Stimulated activated CD4-positive, alpha-beta T cell treated with anti-CD3 and anti-CD28 coated beads, Interleukin-15, amount 100 ng/mL, for 1 hour (primary cell): ENCODE measurements at places on chromosomes 3 and 15.

DNA sequence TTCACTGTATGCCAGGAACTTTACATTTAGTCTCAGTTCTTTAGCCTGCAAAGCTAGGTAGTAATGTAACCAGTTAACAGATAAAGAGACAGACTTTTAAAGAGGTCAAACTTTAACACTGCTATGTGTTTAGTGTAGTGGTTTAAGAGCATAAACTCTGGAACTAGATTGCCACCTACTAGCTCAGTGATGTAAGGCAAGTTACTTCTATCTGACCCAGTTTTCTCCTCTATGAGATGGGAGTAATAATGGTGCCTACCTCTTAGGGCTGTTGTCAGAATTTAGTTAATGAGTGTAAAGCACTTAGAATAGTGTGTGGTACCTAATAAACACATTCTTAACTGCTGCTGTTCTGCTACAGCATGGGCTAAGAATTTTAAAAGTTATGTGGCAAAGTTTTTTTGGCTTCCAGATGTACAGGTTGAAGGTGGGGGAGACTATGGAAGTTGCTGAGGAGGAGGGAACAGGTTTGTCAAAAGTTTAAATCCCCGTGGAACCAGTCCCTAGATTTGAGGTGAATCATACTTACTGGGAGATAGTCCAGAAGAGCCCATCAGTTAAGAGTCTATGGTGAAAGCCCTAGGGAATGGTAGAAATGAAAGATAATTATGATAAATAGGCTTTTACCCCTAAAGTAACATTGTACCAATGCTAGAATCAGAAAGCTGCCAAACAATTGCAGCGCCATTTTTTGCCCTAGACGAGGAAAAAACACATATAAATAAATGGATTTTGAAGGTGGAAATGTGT lies 13.9 kb downstream of the TSC22D2 start:
- DNase-seq: no peak

GRCh38 chr3:74267588-74268184 lies 346.8 kb downstream of the CNTN3 start:
- no peak for DNase-seq

GRCh38 chr3:67484085-67484484 lies 170.3 kb downstream of the SUCLG2 start:
- no peak for DNase-seq

DNA sequence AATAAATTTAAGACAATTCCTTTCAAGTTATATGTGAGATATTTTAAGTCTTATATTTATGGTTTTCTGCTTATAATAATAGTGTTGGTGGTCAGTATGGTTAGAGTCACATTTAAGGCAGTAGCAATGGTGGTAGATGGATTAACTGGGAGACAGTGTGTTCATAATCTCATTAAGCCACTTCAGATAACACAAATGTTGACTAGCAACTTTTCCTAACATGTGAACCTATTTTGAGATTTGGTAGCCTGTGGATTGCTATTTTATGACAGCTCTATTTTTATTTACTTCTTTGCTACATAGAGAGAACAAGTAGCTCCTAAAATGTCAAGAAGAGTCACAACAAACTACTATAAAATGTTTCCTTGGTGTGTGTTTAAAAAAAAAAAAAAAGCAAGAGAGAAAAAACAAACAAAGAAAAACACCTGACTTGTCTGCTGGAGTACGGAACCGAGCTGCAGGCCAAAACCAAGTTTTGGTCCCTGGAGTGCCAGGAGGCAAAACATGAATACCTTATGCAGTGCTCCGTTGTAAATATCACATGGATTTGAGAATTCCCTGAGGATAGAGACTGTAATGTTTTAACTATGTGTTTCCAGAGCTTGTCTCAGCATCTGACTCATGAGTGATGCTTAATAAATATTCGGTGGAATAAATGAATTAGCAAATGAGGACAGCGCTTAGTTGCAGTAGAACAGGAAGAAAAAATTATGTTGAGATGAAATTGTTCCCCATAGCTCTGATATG lies 457.1 kb upstream of the ROBO2 start:
- DNase-seq: no peak

GRCh38 chr15:73873889-73874511 lies 636 bp downstream of the TBC1D21 start:
- DNase-seq: no peak

DNA sequence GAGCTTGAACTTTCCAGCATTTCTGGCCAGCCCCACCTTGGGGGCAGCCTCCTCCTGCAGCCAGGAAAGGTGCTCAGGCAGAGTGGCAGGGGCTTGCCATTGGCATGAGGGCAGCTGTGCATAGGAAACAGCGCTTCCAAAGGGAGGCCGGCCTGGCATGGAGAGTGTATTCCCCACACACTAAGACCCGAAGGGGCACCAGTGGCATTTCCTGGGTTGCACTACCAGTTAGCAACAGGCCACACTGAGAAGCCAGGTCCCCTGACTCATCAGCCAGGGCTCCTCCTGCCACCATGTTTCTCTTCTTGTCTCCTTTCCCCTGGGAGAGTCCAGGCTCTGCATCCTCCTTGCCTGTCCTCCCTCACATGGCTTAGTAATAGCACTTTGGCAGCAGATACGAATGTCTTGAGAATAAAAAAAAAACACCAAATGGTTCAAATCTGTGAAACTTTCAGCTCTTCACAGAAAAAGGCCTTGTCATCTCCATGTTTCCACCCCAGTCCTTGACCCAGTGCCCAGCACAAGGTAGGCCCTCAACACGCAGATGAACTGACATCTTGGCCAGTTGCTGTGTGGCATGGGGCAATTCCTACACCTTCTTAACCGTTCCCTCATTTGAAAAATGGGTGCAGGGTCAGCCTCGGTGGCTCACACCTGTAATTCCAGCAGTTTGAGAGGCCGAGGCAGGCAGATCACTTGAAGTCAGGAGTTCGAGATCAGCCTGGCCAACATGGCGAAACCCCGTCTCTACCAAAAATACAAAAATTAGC lies 180.4 kb downstream of the SMAD6 start:
- DNase-seq: no peak

DNA sequence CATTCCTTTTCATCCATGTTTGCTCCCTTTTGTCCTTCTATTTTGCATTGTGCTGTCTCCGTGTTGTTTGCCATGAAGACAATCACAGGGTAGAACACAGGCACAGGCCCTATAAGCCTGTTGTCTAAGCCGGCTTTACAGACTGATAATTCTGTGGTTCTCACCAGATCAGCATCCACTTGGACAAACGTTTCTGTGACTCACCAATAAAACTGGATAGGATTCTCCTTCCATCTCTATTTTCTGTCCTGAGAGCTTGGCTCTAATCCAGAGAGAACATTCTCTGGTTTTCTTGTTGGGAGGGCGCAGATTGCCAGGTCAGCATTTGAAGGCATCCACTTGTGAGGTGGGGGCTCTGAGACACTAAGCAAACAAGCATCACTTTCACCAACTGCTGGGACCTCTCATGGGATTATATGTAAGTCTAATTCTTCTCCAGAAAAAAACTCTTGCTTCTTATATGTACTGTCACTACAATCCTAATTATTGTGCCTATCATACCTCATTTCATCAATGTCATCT lies 101.6 kb downstream of the ERC2 start:
- no peak for DNase-seq

DNA sequence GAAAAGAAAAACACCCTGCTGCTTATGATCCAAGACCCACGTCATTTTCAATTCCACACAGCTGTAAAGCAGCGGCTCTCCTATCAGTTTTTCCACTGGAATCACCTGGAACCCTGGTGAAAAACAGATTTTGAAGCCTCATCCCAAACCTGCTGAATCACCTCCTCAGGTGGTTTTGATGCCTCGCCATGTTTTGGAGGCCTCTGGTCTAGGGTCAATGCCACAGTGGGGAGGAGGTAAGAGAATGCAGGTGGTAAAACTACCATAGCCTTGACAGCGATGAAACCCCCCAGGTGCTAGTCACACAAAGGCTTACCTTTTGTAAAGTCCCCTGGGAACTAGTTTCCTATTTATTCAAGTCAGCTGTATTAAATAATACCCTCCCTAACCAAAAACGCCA lies 24.8 kb downstream of the MYO1E start:
- no peak for DNase-seq

DNA sequence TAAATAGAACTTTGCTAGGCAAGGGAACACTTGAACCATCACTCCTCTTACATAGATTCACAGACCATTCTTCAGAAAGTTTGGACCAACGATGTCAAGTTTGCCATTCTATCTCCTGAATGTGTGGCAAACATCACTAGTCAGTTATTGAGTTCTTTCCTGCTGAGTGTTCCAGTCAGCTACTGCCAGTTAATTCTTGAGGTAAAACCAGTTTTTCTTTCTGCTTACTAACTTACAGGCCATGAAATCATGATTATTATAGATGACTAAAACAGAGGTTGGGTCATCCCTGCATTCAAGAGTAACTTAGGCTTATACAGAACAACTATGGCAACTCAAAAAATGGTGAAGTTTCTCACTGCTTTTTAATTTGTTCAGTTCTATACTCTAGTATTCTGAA lies 88.2 kb downstream of the AP4E1 start:
- DNase-seq: no peak

DNA sequence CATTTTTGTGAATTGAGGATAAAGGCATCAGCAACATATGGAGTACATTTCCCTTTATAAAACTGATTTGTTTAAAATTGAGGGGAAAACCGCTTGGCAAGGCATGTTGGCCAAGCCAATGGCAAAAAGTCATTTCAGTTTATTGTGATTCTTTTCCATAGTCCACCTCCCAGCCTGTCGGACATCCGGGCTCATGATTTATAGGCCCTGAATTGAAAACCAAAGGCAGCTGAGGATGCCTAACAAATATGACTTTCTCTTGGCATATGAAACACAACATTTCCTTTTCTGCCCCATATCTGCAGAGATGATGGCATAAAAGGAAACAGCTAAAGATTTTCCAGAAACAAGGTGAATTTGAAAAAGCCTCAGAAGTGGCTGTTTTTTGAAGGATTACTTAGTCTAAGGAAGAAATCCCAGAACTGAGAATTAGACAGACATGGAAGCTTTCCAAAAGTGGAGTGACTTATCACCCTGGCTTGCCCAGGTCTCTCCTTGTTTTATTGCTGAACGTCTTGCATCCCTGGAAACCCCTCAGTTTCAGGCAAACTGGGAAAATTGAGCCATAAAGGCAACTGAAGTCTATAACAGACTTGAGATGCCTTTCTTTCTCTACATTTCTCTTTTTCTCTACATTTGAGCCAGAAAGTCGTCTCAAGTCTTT lies 74.0 kb downstream of the COL8A1 start:
- no peak for DNase-seq

- DNase-seq: no peak
These were observed 488.7 kb upstream of the PROK2 start for GRCh38 chr3:72273615-72274014.

- no peak for DNase-seq
These were observed 217.2 kb upstream of the UBE2E1 start for GRCh38 chr3:23588547-23588946.

DNA sequence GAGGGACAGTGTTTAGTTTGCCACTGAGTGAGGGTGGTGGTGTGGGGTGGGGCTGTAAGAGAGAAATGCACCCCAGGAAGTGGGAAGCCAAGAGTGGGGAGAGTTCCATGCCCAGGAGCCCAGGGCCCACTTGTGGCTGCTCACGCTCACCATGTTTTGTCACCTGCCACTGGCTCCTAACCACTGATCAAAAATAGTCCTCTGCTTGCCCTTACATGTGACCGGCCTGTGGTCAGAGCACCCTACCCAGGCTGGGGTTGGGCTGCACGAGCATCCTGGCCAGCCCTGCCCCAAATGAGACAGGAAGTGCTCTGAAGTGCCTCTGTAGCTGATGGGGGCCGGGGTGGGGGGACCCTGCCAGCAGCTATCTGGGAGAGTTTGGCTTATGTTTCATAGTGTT lies 216.3 kb downstream of the RPLP1 start:
- no peak for DNase-seq

- DNase-seq: no peak
These were observed 4.6 kb upstream of the TRIM71 start for GRCh38 chr3:32813180-32813579.

GRCh38 chr3:108471426-108471825 lies 39.0 kb downstream of the MYH15 start:
- no peak for DNase-seq

- no peak for DNase-seq
These were observed 25.9 kb downstream of the LTF start for GRCh38 chr3:46438831-46439230.
